Esophagus muscularis mucosa (tissue), 4 donors: ENCODE measurements at places on chromosomes 13 and 19. TPM values are rescaled to one million over a fixed set of nuclear protein-coding genes. Genes with fewer than 3 reads are reported as not detected.

Gene EBI3
- total RNA-seq = 1.7 TPM

DNA sequence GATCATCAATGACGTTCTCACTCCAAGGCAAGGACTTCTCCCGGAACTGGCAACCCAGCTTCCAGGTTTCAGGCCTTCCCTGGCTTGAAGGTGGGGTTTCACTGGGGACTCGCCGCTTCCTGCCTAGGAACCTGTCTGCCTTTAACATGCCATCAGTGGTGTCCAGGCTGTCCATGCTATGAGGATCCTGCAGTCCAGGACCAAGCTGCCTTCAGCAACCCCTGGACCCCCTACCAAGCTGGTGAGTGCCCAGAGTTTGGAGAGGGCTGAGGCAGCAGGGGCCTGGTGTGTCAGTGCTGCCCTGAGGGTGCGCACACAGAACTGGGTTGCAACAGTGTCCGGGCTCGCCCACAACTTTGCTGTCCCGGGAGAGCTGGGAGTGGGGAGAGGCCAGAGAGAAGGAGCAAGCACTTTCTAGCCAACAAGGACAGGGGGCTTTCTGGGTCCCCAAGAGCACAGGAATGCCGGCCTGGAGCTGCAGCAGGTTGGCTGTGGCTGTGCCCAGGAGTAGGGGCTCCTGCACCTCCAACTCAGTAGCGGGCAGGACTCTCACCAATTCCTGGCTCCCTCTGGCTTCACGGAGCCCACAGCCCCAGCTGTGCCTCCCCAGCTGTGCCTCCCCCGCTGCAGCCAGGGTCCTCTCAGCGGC is 1563.2 kb upstream of the MIR17HG start:
- H3K36me3 ChIP-seq = no peaks in the 10 kb centered on the region
- no peaks in the 10 kb centered on the region for H3K27me3 ChIP-seq
- H3K4me3 ChIP-seq = no peak overlapping the region
- no peak overlapping the region for H3K27ac ChIP-seq

DNA sequence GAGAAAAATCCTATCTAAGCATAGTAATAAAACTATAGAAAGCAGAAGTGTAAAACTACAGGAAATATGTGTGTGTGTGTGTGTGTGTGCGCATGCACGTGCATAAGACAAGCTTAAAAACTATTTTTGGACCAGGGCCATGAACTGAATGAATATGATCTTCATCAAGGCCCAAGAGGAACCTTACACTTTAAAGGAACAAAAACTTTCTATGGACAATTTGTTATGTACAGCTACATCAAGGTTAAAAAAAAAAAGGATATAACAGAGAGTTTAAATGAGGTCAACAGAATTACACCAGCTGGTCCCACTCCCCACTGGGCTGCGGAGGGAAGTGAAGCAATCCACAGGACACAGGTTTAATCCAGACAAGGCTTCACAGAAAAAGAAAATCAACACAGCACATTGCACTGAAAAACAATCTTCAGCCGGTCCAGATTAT is 151.1 kb downstream of the LHFPL6 start:
- DNase-seq = no peak
- no peaks in the 10 kb centered on the region for H3K27me3 ChIP-seq
- no peak overlapping the region for H3K4me3 ChIP-seq
- peaks cover 33% of the 10 kb centered on the region for H3K4me1 ChIP-seq
- H3K27ac ChIP-seq = peak overlapping the region; percentile 57

DNA sequence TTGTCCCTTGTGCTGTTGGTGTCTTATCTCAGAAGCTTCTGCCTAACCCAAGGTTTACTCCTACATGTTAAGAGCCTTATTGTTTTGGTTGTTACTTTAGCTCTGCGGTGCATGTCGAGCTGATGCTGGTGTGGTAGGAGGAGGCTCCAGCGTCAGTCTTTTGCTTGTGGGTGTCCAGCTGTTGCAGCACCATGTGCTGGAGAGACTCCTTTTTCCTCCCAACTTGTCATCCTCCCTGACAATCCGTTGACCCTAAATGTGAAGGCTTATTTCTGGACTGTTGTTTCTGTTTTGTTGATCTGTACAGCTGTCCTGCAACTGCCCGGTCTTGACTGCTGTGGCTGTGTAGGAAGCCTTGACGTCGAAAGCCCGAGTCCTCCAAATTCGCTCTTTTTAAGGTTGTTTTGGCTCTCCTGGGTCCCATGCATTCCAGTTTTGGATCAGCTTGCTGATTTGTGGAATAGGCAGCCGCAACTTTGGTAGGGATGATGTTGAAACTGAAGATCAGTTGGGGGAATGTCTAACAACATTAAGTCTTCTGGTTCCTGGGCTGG is 15.3 kb downstream of the NAXD start:
- no peak overlapping the region for H3K27ac ChIP-seq
- H3K36me3 ChIP-seq = peaks cover 42% of the 10 kb centered on the region
- H3K4me3 ChIP-seq = no peak overlapping the region
- peaks cover 45% of the 10 kb centered on the region for H3K4me1 ChIP-seq

DNA sequence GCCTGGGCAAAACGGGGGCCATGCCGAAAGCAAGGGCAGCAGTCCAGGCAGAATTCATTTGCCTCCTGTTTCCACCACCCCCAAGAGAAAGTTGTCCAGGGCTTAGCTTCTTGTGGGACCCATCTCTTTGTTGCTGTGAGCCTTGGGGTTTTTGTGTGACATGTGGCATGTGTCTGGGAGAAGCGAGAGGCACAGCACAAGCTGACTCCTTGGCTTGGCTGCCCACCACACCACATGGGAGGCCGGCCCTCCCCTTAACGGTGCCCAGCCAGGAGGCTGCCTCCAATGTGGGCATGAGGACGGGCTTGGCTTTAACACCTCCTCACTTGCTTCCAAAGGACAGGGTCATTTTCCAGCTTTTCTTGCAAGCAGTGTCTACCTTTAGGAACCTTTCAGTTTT is 81.6 kb downstream of the ZNF536 start:
- H3K4me1 ChIP-seq = peaks cover 22% of the 10 kb centered on the region
- peaks cover 4% of the 10 kb centered on the region for H3K27me3 ChIP-seq
- no peak for DNase-seq
- H3K36me3 ChIP-seq = no peaks in the 10 kb centered on the region
- no peak overlapping the region for H3K27ac ChIP-seq

Gene KLK6
- total RNA-seq = not detected

- peak overlapping the region; percentile 40 for H3K27ac ChIP-seq
- peaks cover 29% of the 10 kb centered on the region for H3K4me1 ChIP-seq
- H3K27me3 ChIP-seq = no peaks in the 10 kb centered on the region
- no peak overlapping the region for H3K4me3 ChIP-seq
Observed at GRCh38 chr13:29905845-29906244, 55.4 kb upstream of the UBL3 start.
